Endothelial cell of umbilical vein (primary cell): ENCODE measurements at places on chromosomes 11 and 22.
A peak's percentile ranks its signal among the peaks of the same experiment; 100 is the strongest.

GRCh38 chr11:46378296-46378695 lies 3.2 kb upstream of the MDK start:
- no peak overlapping the region for H3K4me3 ChIP-seq
- no peaks in the 10 kb centered on the region for H3K27me3 ChIP-seq
- H3K36me3 ChIP-seq, result peaks cover 35% of the 10 kb centered on the region
- H3K4me1 ChIP-seq, result peaks cover 11% of the 10 kb centered on the region
- H3K27ac ChIP-seq, result no peak overlapping the region

- no peak for DNase-seq
- no peak overlapping the region for H3K4me3 ChIP-seq
- H3K27ac ChIP-seq, result no peak overlapping the region
- no peaks in the 10 kb centered on the region for H3K36me3 ChIP-seq
- H3K27me3 ChIP-seq, result peaks cover 29% of the 10 kb centered on the region
Measured at GRCh38 chr22:48488149-48488551, 1339.5 kb downstream of the BRD1 start.

DNA sequence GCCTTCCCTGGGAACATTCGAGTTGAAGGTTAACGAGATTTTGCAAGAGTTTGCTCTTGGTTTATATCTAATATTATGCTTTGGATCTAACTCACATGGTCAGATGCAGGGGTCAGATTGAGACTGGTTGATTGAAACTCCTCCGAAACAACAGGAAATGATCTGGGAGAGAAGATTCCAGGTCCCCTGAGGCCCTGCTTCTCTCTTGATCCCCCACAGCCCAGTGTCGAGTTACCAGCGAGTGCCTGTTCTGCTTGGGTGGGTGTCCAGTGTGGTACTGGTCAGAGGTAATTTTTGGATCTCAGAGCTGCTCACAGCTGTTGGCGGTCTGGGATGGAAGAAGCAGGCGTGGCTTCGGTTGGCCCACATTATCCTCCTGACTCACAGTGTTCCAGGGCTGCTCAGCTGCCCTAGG lies 9.2 kb downstream of the FBLN1 start:
- H3K27ac ChIP-seq, result no peak overlapping the region
- H3K36me3 ChIP-seq, result no peaks in the 10 kb centered on the region
- H3K27me3 ChIP-seq, result no peaks in the 10 kb centered on the region
- no peaks in the 10 kb centered on the region for H3K4me1 ChIP-seq
- DNase-seq, result no peak

- H3K4me1 ChIP-seq, result no peaks in the 10 kb centered on the region
- no peaks in the 10 kb centered on the region for H3K36me3 ChIP-seq
- H3K27ac ChIP-seq, result no peak overlapping the region
- no peak overlapping the region for H3K4me3 ChIP-seq
Measured at GRCh38 chr11:31711137-31711536, 100.0 kb downstream of the PAX6 start.

DNA sequence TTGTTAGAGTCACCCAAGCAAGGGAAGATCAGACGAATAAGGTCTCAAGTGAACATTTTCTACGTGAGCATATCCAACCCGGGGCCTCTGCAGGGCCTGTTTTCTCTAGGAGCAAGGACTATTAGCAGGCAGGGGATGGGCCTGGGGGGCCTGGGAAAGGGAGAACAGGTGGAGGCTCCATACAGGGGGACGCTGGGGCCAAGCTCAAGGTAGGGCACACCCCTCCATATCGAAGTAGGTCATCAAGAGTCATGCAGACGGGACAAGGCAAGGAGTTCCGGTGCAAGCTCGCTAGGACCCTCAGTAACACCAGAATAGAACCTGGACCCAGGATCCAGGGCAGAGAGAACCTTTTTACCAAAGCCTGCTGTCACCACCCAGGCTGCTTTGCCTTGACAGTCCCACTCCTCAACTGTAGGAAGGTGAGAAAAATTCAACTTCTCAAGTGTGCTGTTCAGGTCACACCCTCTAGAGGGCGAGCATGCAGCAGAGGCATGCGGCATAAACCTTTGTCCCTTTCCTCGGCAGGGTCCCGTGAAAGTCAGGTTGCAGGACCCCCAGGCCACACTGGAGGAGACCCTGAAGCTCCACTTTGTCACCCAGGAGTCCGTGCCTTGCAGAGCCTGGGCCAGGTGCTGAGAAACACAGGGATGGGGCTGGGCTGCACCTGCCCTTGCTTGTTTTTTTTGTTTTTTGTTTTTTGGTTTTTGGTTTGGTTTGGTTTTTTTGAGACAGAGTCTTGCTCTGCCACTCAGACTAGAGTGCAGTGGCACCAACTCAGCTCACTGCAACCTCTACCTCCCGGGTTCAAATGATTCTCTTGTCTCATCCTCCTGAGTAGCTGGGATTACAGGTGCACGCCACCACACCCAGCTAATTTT lies 8.6 kb upstream of the APOBEC3B start:
- no peaks in the 10 kb centered on the region for H3K36me3 ChIP-seq
- H3K27ac ChIP-seq, result no peak overlapping the region
- H3K4me1 ChIP-seq, result no peaks in the 10 kb centered on the region
- no peak overlapping the region for H3K4me3 ChIP-seq
- H3K27me3 ChIP-seq, result no peaks in the 10 kb centered on the region

- peak; percentile 57 for DNase-seq
- no peak overlapping the region for H3K27ac ChIP-seq
- no peaks in the 10 kb centered on the region for H3K36me3 ChIP-seq
- H3K4me1 ChIP-seq, result peaks cover 22% of the 10 kb centered on the region
Measured at GRCh38 chr11:8838248-8838647, 72.7 kb upstream of the AKIP1 start.

GRCh38 chr11:11401960-11402535 lies 49.0 kb upstream of the CSNK2A3 start:
- no peaks in the 10 kb centered on the region for H3K36me3 ChIP-seq
- no peak overlapping the region for H3K27ac ChIP-seq
- H3K4me3 ChIP-seq, result no peak overlapping the region
- H3K27me3 ChIP-seq, result peaks cover 5% of the 10 kb centered on the region
- DNase-seq, result no peak

- DNase-seq, result no peak
- H3K4me1 ChIP-seq, result peaks cover 3% of the 10 kb centered on the region
- no peak overlapping the region for H3K27ac ChIP-seq
- no peaks in the 10 kb centered on the region for H3K36me3 ChIP-seq
- H3K4me3 ChIP-seq, result no peak overlapping the region
- peaks cover 12% of the 10 kb centered on the region for H3K27me3 ChIP-seq
Measured at GRCh38 chr11:57481915-57482781, 21.8 kb downstream of the RTN4RL2 start.

- no peak overlapping the region for H3K27ac ChIP-seq
- DNase-seq, result no peak
- no peaks in the 10 kb centered on the region for H3K36me3 ChIP-seq
- peaks cover 26% of the 10 kb centered on the region for H3K4me1 ChIP-seq
- no peaks in the 10 kb centered on the region for H3K27me3 ChIP-seq
Measured at GRCh38 chr22:50242406-50242949, 2.3 kb downstream of the TUBGCP6 start.
